Stimulated activated CD8-positive, alpha-beta memory T cell treated with anti-CD3 and anti-CD28 coated beads, Interleukin-7, amount 100 ng/mL, for 1 hour (primary cell): ENCODE measurements at places on chromosomes 3 and 15.

DNA sequence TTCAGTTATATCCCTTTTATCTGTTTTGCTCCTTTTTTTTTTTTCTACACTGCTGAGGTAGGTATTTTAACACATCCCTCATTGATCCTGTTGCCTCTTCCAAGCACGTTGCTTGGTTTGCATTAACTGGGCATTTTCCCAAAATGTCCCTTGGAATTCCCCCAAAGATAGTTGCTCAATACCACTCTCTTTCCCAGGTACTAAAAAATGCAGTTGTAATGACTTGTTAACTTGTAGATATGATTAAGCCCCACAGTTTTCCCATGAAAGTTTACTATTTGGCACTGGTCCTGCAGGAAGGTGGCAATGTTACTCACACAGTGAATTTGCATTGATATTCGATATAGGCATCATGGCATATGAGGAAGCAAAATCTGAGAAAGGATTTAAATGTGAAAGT is 67.1 kb downstream of the GRM7 start:
- no peak for DNase-seq

DNA sequence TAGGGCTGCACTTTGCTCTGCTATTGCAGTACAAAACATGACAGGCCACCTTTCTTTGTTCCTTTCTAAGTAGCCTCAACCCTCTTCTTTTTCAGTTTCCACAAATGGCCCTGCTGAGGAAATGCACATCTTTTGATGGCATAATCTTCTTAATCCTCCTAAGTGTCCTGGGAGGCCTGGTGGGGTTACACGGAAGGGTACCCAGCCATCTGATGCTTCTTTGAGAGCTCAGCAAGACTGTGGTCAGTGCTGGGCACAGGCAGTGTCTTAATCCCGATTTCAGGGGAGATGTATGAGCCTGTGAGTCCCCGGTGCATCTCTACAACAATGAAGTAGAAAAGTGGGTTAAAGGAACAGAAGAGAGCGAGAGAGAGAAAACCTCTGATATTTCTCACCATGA is 404.8 kb downstream of the GRM7 start:
- DNase-seq, result no peak

DNA sequence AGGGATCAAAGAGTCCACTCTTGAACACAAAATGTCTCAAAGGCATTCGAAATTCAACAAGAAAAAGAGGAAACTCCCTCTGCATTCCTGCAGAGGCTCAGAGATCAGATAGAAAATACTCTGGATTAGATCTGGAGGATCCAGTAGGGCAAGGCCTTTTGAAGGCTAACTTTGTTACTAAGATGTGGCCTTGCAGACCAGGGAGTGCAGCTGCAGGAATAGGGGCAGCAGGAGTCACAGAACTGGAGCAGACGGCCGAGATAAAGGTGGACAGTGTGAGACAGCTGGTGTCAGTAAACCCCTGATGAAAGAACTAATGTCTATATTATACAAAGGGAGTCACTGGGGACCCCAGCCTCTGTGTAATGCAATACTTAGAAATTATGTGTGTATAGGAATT is 84.5 kb upstream of the PLSCR4 start:
- no peak for DNase-seq

GRCh38 chr3:72175296-72175858 is 390.4 kb upstream of the PROK2 start:
- no peak for DNase-seq

DNA sequence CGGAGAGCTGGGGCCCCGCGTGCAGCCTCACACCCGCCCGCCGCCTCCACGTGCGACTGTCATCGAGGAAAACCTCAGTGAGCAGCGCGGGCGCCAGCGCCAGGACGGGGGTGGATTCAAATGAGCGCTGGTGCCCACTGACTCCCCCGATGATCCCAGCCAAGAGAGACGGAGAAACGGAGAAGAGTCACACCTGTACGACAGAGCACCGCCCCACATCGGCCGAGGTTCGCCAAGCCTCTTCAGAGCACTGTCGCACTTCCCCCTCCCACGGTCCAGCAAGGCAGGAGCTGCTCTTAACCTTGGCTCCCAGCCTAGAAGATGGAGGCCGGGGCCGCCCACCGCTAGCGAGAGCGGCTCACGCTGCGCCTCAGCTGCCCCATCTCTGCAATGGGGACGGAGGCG is 130.9 kb upstream of the IQSEC1 start:
- DNase-seq, result no peak

DNA sequence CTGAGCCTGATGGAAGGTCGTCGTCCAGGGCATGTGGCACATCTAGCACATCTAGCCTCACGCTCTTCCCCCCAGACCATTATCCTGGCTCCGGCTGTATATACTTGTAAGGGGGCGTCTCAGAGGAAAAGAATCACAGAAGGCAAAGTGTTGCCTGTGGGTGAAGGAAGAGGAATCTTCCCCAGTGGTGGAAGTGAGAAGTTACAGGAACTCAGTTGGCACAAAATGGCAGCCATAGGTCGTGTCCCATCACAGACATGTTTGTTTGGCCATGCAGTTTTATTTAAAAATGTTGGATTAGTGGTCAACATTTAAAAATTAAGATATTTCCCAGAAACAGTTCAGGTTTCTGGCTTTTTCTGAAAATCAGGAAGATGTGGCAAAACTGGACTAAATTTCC is 13.6 kb downstream of the GALNT15 start:
- no peak for DNase-seq

- DNase-seq, result no peak
Measured at GRCh38 chr3:78177780-78178179, 1137.9 kb downstream of the ROBO2 start.

DNA sequence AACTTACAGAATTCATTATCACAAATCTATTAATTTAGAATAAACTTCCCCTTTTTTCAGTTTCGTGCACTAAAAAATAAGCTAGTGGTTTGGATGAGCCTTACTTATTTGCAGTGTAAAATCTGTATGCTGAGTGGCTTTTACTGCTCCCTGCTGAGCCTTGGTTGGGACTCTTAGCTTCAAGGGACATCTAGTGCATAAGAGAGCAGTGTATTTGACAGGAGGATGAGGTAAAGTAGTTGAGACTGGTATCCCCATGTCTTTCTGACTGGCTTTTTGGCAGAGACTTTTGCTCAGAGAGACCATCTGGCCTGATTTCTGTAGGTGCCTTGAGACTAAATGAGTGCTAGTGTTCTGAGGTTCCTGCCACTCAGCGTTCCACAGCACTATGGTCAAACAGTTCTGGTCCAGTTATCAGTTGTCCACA is 11.8 kb downstream of the CAPN7 start:
- DNase-seq, result no peak

GRCh38 chr3:55718074-55718473 is 231.0 kb upstream of the WNT5A start:
- DNase-seq, result no peak

DNA sequence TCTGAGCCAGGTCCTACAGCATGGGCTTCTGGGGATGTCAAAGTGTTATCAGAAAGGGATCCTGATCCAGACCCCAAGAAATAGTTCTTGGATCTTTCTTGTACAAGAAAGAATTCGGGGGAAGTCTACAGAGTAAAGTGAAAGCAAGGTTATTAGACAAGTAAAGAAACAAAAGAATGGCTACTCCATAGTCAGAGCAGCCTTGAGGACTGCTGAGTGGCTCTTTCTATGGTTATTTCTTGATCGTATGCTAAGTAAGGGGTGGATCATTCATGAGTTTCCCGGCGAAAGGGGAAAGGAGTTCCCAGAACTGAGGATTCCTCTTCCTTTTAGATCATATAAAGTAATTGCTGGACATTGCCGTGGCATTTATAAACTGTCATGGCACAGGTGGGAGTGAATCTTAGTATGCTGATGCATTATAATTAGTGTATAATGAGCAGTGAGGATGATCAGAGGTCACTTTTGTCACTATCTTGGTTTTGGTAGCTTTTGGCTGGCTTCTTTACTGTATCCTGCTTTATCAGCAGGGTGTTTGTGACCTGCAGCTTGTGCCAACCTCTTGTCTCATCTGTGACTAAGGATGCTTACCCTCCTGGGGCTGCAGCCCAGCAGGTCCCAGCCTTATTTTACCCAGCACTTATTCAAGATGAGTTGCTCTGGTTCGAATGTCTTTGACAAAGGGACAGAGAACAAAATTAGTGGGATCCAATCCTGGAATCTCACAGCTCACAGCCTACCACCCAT is 41.0 kb downstream of the CRYGS start:
- DNase-seq, result no peak

- no peak for DNase-seq
Measured at GRCh38 chr3:58661836-58662420, 4.6 kb downstream of the FAM3D start.

DNA sequence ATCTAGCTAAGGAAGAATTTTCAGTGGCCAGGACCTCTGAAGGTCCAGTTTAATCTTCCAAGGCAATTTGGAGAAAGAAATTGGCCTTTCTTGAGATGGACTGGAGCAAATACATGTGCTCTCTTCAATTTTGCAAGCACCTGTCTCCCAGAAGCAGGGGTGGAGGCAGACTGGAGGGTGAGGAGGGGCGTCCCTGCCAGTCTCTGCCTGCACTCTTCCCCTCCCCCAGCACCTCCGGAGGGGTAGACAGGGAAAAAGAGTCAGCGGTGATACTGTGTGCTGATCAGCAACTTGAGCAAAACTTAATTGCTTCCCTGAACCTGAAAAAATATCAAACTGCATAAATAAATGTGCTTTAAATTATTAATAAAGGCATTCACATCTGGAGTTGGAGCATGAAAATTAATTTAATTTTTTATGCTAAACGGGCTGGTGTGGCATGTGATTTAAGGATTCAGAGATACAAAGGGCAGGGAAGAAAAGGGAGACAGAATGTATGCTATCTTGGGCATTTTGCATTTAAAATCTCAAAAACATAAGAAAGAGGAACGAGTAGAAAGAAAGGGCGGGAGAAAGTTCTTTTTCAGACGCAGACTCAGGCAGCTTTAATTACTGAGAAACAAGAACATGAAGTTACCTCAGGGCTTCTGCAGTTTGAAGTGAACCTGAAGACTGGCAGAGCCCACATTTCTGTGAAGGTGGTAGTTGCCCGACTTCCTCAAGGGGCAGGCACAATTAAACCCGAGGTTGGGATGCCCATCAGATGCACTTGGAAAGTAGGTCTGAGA is 319.7 kb downstream of the UACA start:
- no peak for DNase-seq

DNA sequence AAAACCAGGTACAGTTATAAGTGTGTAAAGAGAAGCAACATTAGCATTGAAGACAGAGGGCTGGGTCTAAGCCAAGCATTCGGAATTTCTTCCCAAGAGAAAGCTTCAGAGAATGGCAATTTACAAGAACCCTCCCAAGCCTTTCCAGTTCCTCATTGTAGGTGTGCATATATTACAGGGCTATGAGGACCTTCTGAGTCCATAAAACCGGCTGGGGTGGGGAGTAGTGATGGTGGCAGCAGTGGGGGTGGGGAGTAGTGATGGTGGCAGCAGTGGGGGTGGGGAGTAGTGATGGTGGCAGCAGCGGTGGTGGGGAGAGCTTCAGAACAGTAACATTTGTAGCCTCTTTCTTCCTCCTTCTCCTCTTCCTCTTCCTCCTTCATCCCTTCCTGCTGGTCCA is 368.7 kb upstream of the UMPS start:
- DNase-seq, result no peak

- DNase-seq, result no peak
Measured at GRCh38 chr15:78681281-78682003, 40.4 kb upstream of the CHRNB4 start.

- no peak for DNase-seq
Measured at GRCh38 chr3:115831864-115832263, 208.6 kb downstream of the GAP43 start.

- DNase-seq, result no peak
Measured at GRCh38 chr3:157163217-157163953, 3.4 kb upstream of the CCNL1 start.

DNA sequence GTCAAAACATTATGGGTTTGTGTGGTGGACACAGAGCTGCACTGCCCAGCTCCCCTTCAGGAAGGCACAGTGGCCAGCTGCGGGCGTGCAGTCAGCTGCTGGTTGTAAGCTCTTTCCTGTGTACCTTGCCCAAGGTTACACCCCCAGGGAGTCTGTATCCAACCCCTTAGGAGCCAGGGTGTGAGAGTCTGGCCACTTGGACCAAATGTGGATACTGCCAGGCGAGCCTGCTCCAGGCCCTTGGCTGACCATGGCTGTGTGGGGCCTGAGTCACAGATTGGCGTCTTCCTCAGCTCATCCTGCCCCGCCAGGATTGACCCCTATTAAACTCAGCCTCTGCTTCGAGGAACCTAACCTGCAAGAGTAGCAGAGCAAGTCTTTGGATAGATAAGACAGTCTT is 56.9 kb downstream of the ABHD5 start:
- DNase-seq, result no peak

- no peak for DNase-seq
Measured at GRCh38 chr3:44414517-44415090, 62.9 kb downstream of the ZNF445 start.

- DNase-seq, result no peak
Measured at GRCh38 chr3:178525251-178525650, 11.0 kb upstream of the KCNMB2 start.

GRCh38 chr3:168040607-168041208 is 55.0 kb downstream of the GOLIM4 start:
- no peak for DNase-seq
